ENCODE measurements at places on chromosomes 16 and 17.

- DNase-seq = no peak
Measured at GRCh38 chr17:37884516-37884915, 39.7 kb upstream of the TBC1D3K start.

DNA sequence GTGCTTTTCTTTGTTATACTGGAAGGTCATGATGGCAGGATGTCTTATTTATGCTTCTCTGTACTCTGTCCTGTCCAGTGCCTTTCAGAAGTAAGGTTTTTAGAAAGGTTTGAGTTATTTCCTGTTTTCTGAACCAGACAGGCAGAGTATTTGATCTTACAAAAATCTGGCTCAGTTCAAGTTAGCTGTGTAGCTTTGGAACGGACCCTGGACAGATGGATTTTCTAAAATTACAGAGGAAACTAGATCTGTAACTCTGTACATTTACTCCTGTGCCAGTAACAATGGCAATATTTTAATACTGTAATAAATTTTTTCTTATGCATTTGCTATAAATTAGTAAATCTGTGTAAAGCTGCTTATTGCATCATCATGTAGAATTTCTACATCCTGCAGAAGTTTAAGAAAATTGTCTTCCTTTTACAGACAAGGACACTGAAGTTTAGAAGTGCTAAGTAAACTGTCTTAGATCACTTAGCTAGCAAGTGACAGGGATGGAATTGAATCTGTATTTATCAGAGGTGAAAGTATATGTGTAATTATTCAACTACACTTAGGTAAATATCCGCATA, 347.6 kb downstream of the WWOX start:
- DNase-seq = no peak

DNA sequence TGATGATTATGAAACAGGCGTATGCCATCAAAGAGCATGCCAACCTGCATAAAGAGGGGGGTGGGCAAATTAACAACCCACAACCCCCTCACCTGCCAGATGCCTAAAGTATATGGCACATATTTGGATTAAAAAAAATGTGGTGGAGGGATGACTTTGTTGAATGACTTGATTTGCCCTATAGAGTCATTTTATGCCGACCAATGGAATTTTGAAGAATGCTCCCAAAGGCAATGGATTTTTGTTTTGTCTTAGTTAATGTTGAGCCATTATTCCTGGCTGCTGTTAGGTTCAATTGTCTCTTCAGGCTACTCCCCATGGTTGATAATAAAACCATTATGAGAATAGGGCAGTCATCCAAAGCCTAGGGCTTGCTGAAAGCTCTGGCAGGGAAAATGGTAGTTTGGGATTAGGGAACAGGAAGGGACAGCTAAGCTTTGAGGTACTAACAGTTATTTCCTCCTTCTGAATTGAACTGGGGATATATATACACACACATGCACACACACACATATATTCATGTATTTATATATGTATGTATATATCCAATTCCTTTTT, 5.8 kb upstream of the CHCT1 start:
- DNase-seq = no peak

- DNase-seq = no peak
Measured at GRCh38 chr16:68779891-68780290, 42.8 kb downstream of the CDH1 start.

DNA sequence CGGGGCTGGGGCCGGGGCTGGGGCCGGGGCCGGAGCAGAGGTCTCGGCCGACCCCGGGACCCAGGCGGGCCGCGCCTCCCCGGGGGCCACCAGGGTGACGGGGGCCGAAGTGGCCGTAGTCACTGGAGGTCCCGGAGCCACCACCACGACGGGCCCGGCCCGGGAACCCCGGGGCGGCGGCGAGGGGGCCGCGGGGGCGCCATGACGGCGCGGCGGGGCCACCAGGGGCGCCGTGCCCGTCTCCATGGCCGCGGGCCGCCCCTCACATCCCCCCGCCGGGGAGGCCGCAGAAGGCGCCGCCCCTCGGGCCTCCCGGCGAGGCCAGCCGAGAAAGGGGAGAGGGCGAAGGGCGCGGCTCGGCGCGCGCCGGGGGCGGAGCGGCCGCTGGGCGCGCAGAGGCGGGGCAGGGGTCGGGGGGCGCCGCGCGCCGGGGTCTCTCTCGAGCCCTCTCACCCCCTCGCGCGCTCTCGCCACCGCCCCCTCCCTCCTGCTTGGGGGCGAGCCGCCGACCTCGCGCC, 297 bp downstream of the TBC1D10B start:
- DNase-seq = no peak

GRCh38 chr17:30021708-30022317, 80.4 kb downstream of the EFCAB5 start:
- peak; percentile 8 for DNase-seq

Data from activated T-cell treated with anti-CD3 and anti-CD28 coated beads for 24 hours (primary cell).